ENCODE measurements at places on chromosomes 13 and 19. TPM values are rescaled to one million over a fixed set of nuclear protein-coding genes. Genes with fewer than 3 reads are reported as not detected.
A peak's percentile ranks its signal among the peaks of the same experiment; 100 is the strongest.

- DNase-seq = no peak
- H3K27ac ChIP-seq = no peak overlapping the region
- peaks cover 4% of the 10 kb centered on the region for H3K4me1 ChIP-seq
- H3K4me3 ChIP-seq = no peak overlapping the region
Measured at GRCh38 chr13:110445183-110445582, 116.3 kb downstream of the RAB20 start.

DNA sequence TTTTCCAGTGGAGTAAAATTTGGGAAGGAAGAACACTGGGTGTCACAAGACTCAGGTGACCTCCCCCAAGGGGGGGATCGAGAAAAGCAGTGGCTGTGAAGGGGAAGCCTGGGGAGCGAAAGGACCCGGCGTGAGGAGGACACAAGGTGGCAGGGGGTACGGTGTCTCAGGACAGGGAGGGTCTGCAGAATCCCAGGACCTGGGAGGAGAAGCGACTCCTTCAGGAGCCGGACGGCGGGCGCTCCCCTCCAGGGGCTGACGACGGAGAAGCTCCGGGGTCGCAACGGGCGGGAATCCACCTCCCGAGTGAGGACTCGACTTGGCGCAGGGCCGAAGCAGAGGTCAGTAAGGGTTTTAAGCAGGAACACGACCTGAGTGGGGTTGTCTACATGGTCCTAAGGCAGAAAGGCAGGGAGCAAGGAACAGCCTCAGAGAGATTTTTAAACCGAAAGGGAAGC lies 529 bp downstream of the ZNF836 start:
- no peak for DNase-seq
- H3K4me1 ChIP-seq = peaks cover 22% of the 10 kb centered on the region
- peak overlapping the region; percentile 83 for H3K4me3 ChIP-seq
- no peaks in the 10 kb centered on the region for H3K36me3 ChIP-seq
- H3K27ac ChIP-seq = peak overlapping the region; percentile 83

DNA sequence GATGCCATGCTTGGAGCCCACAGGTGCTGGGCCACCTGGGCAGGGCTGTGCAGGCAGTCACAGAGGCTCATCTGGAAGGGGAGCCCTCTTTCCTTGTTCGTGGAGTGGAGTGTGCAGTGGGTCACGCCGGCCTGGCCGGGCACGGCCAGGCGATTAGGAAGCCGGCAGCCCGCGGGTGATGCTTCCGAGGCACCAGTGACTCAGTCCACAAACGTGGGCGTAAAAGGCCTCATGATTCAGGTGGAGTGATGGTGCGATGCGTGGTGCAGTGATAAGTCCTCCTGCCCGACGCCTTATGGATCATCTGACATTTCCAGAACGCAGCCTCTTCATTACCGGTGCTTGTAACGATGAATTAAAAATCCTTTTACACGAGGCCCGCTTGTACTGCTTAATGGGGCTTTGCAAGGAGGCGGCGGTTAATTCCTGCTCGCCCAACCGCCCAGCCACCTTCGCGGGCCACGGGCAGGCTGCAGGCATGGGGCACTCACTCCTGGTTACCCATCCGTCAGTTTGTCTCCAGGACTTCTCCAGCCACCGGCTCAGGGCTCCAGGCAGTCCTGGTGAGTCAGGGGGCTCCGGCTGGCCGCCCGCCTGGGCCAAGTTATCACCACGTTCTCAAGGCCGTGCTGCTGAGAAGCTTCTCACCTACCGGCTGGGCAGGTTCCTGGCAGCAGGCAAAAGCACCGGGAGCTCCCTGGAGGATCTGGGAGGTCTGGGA lies 172.4 kb downstream of the KDM4B start:
- H3K4me1 ChIP-seq = no peaks in the 10 kb centered on the region
- H3K4me3 ChIP-seq = no peak overlapping the region
- DNase-seq = no peak
- H3K27ac ChIP-seq = no peak overlapping the region

DNA sequence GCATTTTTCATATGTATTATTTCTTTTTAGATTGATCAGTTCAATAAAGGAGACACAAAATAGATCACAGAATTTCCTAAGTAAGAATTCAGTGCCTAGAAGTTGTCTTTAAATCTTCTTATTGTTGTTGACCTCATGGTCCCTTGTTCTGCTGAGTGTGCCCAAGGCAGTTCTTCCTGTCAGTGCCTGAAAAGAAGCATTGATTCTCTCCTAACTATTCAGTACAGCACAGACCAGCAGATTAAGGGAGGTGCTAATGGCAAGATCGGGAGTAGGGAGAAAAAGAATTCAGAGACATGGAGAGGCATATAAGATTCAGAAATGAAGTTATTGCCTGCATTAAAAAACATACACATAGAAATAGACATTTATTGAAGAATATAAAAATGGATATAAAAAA lies 180.5 kb upstream of the PCDH9 start:
- H3K27me3 ChIP-seq = no peaks in the 10 kb centered on the region
- no peak for DNase-seq
- H3K27ac ChIP-seq = no peak overlapping the region
- H3K4me1 ChIP-seq = peaks cover 4% of the 10 kb centered on the region
- no peak overlapping the region for H3K4me3 ChIP-seq

GRCh38 chr13:24668955-24669582 lies 11.1 kb upstream of the ATP12A start:
- H3K4me1 ChIP-seq = peaks cover 9% of the 10 kb centered on the region
- no peak for DNase-seq
- H3K4me3 ChIP-seq = no peak overlapping the region
- H3K36me3 ChIP-seq = no peaks in the 10 kb centered on the region

The ZNF625 gene
- total RNA-seq = 10.0 TPM

GRCh38 chr13:60922576-60923231 lies 492.9 kb downstream of the PCDH20 start:
- no peaks in the 10 kb centered on the region for H3K4me1 ChIP-seq
- DNase-seq = no peak
- H3K36me3 ChIP-seq = no peaks in the 10 kb centered on the region
- H3K27me3 ChIP-seq = no peaks in the 10 kb centered on the region
- H3K27ac ChIP-seq = no peak overlapping the region
- no peak overlapping the region for H3K4me3 ChIP-seq

DNA sequence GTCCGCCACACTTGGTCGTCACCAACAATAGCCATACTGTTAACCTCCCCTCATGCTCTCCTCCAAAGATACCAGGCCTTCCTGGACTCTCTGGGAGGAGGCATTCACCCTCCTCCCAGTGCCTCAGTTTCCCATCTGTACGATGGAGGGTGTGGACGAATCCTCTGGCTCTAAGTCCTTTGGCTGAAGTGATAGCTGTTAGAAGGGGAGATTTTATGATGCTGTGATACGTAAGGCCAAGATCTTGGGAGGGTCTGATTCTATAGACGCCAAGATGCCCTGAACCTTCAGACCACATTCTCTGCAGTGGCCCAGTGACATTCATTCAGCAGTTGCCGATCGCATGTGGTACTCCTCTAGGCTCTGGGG lies 14.8 kb upstream of the NOP53 start:
- peak overlapping the region; percentile 88 for H3K27ac ChIP-seq
- H3K4me3 ChIP-seq = no peak overlapping the region
- H3K36me3 ChIP-seq = peaks cover 72% of the 10 kb centered on the region
- H3K27me3 ChIP-seq = no peaks in the 10 kb centered on the region

- no peaks in the 10 kb centered on the region for H3K4me1 ChIP-seq
- no peaks in the 10 kb centered on the region for H3K27me3 ChIP-seq
- H3K27ac ChIP-seq = no peak overlapping the region
- H3K4me3 ChIP-seq = no peak overlapping the region
Measured at GRCh38 chr13:78193846-78194245, 275.2 kb upstream of the EDNRB start.

- no peaks in the 10 kb centered on the region for H3K4me1 ChIP-seq
- no peak overlapping the region for H3K27ac ChIP-seq
- H3K36me3 ChIP-seq = no peaks in the 10 kb centered on the region
- H3K27me3 ChIP-seq = no peaks in the 10 kb centered on the region
Measured at GRCh38 chr13:85461621-85462020, 337.6 kb downstream of the SLITRK6 start.

The TSHZ3 gene
- total RNA-seq = 20.4 TPM

Measured in tibial nerve (tissue), 4 donors.